ENCODE measurements at places on chromosomes 13 and 19.
A peak's percentile ranks its signal among the peaks of the same experiment; 100 is the strongest.

GRCh38 chr13:28413999-28414398 is 80.9 kb downstream of the FLT1 start:
- no peak for DNase-seq

DNA sequence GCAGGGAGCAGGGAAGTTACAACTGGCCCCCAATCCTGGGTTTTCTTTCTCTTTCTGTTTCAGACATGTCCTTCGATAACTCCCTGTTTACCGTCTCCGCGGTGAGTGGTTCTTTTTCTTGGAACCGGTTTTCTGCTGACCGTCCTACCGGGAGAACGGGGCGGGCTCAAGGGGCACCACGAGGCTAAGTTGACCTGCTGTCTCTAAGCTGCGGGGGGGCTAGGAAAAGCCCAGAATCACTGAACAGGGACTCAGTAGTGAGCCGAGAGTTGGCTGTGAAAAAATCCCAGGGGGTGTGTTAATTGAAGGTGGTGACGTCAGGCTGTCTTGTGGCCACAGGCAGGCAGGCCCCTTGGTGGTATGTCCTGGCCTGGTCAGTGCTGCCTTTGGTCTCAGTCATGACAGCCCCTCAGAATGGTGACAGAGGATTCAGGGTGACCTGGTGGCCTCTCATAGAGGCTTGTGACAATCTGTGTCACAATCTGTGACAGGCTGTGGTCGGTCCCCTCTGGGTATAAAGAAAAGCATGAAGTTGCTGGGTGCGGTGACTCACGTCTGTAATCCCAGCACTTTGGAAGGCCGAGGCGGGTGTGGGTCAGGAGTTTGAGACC is 8.1 kb upstream of the CARM1 start:
- no peak for DNase-seq

DNA sequence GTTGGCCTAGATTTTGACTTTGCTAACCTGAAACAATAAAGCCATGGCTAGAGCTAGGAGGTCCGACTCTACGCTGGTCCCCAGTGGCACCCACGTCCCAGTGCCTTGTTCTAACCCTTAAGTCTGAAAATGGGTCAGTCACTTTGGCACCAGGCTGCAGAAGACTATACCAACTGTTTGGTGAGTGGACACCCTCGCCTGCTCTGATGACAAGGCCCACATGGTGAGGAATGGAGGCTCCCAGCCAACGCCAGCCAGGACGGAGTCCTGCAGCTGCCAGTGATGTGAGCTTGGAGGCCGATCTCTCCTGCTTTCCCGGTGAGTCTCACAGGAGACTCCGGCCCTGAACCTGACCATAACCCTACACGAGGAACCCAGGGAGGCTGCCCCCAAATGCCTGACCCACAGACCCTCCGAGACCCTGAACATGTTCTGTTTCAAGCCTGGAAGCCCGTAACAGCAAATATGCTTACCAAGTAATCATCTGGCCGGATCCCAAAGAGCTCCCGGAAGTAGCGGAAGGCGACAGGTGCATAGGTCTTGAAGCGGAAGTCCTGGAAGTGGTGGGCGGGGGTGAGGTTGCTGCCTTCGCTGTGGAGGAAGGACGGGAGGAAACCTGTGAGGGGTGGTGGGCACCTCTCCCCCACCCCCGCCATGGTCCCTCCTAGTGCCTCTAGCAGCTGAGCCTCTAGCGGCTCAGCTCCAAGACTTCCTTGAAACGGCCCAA is 34.1 kb upstream of the CACTIN start:
- peak; percentile 81 for DNase-seq

DNA sequence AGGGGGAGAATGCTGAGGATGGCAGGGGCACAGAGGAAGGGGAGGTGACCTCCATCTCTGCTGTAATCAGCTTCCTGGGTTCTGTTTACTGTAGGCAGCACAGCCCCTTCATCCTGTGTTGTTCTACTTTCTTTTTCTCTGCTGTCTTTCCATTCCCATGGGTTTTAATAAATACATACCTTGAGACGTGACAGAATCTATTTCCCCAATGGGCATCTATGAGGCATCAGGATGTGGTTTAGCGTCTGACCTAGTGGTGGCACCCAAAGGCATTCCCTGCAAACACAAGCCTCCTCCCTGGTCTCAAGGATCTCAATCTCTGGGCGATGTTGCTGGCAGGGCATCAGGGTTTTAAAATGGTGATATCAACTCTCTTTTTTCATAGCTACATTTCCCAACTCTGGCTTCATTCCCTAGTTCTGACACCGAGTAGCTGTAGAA is 60.8 kb downstream of the ALOX5AP start:
- DNase-seq, result no peak

GRCh38 chr19:43446746-43447489 is 18.5 kb downstream of the LYPD3 start:
- peak; percentile 82 for DNase-seq

DNA sequence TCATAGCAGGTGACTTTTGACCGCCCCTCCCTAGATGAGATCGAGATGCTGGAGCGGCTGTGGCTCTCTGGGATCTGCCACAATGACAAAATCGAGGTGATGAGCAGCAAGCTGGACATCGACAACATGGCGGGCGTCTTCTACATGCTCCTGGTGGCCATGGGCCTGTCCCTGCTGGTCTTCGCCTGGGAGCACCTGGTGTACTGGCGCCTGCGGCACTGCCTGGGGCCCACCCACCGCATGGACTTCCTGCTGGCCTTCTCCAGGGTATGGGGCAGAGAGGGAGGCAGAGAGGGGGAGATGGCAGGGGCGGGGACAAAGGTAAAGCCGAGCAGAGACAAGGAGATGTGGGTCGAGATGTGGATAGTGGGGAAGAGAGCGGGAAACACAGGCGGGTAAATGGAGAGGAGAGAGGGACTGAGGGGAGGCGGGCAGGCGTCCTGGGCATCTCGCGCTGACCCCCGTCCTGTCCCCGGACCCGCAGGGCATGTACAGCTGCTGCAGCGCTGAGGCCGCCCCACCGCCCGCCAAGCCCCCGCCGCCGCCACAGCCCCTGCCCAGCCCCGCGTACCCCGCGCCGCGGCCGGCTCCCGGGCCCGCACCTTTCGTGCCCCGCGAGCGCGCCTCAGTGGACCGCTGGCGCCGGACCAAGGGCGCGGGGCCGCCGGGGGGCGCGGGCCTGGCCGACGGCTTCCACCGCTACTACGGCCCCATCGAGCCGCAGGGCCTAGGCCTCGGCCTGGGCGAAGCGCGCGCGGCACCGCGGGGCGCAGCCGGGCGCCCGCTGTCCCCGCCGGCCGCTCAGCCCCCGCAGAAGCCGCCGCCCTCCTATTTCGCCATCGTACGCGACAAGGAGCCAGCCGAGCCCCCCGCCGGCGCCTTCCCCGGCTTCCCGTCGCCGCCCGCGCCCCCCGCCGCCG is 3.4 kb upstream of the GRWD1 start:
- no peak for DNase-seq

DNA sequence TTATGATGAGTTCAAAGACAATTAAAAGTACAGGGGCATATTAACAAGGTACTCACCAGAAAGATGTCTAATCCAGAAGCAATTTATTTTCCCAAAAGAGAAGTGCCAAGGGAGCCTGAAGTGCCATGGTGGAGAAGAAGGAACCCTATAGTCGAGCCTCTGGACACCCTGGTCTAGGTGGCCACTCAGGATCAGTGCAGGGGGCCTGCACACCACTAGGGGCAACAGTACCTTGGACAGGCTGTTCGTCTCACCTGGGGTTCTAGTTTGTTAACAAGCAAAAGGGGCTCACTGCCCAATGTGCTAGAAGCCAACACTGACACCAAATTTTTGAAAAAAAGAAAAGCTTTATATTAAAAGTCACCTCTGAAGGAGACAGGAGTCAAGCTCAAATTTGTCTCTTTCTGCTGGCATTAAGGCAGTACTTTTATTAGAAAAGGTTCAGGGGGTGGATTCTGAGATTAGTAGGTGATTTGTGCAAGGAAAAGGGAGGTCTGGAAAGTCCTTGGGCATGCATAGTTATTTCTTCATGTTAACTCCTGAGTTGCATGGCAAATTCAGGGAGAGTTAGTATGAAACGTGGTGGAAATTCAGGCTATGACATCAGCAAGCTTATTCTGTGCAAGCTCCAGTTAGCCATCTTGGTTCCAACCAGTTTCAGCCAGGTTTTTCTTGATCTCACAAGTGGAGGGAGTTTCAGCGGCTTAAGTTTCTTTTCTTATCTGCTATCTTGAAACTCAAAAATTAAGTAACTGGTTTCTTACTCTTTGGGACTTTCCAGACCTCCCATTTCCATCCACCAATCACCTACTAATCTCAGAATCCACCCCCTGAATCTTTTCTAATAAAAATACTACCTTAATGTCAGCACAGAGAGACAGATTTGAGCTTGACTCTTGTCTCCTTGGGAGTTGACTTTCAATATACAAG is 884 bp upstream of the CBY2 start:
- no peak for DNase-seq

GRCh38 chr13:100811024-100811865 is 136.7 kb upstream of the TMTC4 start:
- DNase-seq, result no peak

GRCh38 chr19:46115396-46116106 is 8.9 kb downstream of the IGFL3 start:
- DNase-seq, result no peak

GRCh38 chr13:40631605-40632004 is 34.8 kb downstream of the FOXO1 start:
- DNase-seq, result no peak

DNA sequence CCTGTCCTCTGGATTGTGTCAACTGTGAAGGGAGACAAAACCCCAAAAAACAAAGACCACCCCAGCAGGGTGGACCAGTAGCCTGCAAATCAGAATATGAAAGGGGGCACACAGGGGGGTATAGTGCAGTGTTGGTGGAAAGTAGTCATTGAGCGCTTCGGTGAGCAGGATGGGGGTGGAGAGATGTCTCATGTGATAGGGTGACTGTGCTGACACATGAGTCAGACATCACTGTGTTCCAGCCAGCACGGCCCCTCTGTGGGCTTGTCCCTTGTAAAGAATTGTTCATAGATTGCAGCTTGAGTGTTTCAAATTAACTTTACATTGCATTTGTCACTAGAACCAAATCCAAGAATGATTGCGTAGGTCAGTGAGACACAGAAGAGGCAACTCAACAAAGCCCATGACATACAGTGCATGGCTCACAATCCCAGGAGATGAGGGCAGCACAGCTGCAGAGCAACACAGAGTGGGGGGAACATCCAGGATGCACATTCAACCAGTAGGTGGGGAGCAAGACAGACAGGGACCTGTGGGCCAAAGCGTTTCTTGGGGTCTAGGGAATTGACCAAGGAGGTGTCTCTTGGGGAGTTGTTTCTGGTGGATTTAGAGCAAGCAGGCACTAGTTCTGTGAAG is 7.5 kb downstream of the ZNF440 start:
- no peak for DNase-seq

GRCh38 chr19:35656700-35657099 is 8.6 kb downstream of the COX6B1 start:
- DNase-seq, result no peak

- DNase-seq, result no peak
Observed at GRCh38 chr19:14565765-14566711, 5.8 kb downstream of the NDUFB7 start.

GRCh38 chr13:102038787-102039186 is 363.1 kb downstream of the FGF14 start:
- DNase-seq, result no peak

DNA sequence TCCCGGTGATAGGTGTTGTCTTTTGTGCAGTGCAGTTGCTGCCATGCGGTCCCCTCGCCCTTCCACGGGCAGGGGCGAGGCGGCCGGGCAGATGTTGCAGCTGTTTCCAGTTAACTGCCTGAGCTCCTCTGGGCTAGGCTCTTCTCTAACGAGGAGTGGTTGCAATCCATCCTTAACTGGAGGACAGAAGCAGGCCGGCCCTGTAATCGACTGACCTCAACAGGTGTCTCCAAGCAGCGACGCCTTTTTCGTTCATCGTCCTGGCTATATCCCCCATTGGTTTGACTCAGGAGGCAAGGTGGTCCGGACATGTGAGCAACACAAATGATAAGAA is 1.9 kb upstream of the TSC22D1 start:
- DNase-seq, result peak; percentile 47

DNA sequence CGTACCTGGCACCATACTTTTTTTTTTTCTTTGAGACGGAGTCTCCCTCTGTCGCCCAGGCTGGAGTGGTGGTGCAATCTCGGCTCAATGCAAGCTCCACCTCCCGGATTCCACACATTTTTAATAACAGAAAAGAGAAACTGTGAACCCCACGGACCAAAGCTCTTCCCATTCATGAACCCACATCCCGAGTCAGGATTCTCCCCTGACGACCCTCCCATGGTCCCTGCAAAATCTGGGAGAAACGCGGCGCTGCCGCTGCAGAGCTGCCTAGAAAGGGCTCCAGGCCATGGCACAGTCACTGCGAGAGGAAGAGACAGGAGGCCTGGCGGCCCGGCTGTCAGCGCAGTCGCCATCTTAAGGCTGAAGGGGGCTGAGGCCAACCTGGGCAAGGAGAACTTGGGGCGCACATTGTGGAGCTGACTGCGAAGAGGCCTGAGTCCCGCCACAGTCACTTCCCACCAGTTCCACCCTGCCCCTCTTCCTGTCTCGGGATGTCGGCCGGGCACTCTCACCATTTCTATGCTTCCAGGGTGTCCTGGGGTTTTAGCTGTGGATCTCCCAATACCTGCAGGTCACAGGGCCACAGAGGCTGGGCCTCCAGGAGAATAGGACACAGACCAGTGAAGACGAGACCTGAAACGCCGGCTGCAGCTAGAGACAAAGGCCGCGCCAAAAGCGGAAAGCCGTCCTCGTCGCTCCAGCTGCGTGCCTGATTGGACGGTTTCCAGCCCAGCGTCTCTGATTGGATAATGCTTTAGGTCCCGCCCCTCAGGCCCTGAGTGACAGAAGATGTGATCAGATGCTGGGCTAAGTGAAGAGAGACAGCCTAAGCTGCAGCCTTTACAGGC is 71.0 kb downstream of the ZNF486 start:
- DNase-seq, result peak; percentile 89

DNA sequence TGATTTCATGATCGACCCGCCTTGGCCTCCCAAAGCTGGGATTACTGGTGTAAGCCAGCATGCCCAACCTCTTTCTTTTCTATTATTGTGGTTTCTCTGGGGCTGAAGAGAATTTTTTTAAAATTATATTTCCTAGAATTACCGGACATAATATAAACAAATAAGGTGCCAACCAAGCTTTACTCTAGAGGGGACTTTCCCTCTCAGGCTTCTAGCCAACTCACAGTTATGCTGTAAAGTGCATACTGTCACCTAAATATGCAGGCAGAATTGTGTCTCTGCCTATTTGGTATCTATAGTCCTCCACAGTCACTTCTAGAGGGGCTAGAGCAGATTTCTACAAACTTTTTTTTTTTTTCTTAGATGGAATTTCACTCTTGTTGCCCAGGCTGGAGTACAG is 41.6 kb upstream of the ZNF681 start:
- no peak for DNase-seq

- peak; percentile 65 for DNase-seq
Observed at GRCh38 chr19:45798995-45799517, 6.4 kb upstream of the DMWD start.

All from G401 (cell line).